ENCODE measurements at places on chromosomes 12 and 14.

DNA sequence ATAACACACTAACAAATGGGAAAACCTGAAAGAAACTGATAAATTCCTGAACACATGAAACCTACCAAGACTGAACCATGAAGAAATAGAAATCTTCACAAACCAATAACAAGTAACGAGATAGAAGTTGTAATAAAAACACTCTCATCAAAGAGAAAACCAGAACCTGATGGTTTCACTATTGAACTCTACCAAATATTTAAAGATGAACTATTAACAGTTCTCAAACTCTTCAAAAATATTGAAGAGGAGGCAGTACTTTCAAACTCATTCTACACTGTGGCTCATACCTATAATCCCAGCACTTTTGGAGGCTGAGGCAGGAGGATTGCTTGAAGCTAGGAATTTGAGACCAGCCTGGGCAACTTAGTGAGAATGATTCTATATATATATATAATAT, 48.4 kb upstream of the TMTC2 start:
- no peak for DNase-seq

DNA sequence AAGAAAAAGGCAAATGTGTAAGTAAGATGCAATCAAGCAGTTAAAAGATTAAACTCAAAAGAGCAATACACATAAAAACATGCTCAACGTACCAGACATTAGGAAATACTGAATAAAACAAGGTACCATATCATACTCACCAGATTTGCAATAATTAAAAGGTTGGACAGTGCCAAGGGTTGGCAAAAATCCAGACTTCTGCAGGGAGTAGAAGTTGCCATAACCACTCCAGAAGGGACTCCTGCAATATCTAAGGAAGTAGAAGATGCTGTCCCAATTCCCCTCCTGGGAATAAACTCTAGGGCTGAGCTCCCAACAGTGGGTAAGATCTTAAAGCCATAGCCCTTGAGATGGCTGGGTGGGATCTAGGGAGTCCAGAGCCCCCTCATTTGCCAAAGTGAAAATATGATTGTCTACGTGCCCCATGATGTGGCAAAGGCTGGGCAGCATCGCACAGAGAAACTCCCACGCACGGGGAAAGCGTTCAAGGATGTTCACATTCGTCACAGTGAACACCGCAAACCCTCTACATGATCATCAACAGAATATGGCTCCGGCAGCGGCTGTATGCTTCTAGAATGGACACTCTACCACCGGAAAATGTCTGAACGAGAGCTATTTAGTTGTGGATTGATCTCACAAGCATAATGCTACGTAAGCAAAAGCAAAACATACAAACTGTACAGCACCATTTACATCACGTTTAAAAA, 12.3 kb downstream of the KCTD10 start:
- DNase-seq: no peak

DNA sequence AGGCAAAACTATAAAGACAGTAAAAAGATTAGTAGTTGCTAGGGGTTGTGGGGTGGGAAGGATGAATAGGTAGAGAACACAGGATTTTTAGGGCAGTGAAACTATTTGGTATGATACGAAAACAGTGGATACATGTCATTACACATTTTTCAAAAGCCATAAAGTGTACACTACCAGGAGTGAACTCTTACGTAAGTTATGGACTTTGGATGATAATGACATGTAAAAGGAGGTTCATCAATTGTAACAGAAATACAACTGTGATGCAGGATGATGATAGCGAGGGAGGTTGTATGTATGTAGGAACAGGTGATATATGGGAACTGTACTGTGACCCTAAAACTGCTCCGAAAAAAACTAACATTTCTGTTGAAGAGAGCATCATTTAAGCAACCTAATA, 15.1 kb upstream of the FGF6 start:
- no peak for DNase-seq

DNA sequence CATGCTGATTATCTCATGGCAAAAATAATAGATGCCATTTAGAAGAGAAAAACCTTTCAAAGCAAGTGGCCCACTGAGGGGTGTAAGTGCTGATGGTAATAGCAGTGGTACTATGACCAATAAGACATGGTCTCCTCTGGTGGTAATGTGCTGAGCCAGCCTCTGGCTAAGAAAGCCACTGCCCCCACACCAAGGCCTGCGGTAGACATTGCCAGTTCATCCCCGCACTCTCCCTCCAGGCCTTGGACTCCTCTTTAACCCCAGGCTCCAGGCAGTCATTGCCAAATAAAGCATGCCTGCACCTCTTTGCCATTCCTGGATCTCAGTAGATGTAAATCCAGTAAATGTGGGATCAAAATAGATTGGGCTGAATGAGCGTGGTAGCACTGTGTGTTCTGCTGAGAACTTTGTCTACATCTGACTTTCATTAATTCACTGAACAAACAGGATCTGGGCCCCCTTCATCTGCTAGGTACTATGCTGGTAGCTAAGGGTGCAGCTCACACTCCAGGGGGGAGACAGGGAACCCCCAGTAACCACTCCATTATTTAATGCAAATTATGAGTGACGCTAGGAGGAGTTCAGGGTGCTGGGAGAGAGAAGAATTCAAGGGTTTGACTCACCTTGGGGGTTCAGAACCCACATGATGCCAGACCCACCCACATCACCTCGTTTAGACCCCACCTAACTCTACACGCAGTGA, 89.3 kb downstream of the BCL11B start:
- no peak for DNase-seq

DNA sequence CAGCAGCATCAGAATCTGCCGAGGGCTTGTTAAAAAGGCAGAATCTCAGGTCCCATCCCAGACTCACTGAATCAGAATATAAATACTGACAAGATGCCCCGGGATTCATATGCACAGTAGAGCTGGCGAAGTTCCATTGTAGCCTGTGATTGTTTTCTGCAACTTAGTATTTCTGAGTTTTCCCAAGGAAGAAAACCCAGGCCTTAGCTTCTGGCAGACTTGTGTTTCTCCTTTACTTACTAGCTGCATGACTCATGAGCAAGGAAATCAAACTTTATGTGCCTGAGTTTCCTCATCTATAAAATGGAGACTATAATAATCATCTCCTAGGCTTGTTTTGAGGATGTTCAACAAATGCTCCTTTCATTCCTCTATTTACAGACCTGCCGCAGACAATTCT, 278.5 kb upstream of the PLEKHG7 start:
- DNase-seq: peak; percentile 11

DNA sequence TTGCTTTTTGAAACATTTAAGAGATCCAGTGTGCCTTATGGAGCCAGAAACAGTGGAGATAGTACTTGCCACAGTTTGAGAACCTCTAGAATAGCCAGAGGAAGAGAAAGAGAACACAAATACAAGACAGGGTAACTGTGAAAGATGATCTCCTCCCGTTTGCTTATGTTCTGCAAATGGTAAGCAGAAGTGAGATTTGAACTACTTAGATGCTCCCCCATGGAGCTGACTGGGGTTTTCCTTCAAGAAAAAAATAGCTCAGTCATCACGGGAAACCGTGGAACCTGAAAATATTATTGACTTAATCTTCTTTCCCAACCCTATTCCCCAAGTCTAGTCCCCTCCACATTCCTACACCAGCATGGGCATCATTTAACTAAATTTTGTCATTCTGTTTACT, 87.1 kb downstream of the KIF21A start:
- DNase-seq: no peak

GRCh38 chr14:29459969-29460560, 467.6 kb downstream of the PRKD1 start:
- DNase-seq: no peak

- DNase-seq: no peak
Observed at GRCh38 chr12:108895220-108895802, 15.4 kb downstream of the DAO start.

- DNase-seq: no peak
Observed at GRCh38 chr14:103085106-103086091, 1.4 kb downstream of the LBHD2 start.

GRCh38 chr12:80401191-80401590, 42.8 kb upstream of the PTPRQ start:
- DNase-seq: no peak

- DNase-seq: no peak
Observed at GRCh38 chr12:31874961-31875608, 84.1 kb upstream of the RESF1 start.

DNA sequence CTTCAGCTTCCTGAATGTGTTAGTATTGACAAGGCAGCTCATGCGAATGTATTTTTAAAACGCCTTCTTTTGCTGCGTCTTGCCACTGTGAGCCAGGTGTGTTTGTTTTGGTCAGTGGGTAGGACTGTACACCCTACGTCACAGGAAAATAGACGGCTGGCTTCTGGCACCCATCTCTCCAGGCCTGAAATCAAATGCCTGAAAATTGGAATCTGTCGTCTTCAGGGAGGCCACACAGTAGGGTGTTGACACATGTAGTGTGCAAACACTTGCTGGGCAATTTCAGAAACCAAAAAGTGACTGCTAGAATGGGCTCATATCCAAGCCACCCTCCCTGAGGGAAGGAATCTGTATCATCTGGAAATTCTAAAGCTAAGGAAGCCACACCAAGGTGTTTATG, 209.3 kb downstream of the TTC8 start:
- no peak for DNase-seq

- peak; percentile 31 for DNase-seq
Observed at GRCh38 chr12:31317471-31318395, 8.2 kb downstream of the SINHCAF start.

GRCh38 chr12:1885082-1885596, 33.3 kb downstream of the CACNA2D4 start:
- no peak for DNase-seq

DNA sequence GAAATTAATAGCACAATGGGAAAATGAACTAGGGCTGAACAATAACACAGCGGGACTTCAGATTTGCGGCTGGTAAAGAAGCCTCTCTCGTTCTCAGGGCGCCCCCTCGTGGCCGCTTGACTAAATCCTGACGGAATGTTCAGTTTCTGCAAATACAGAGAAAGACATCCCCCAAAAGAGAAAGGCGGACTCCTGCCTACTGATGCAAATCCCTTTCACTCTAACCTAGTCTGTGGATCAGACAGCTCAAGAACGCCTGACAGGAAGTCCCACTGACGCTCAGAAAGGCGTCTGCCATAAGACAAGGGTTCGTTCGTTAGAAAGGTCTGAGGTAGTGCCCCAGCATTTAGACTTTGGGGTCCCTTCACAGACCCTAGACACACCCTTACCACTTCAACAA, 2.5 kb downstream of the NUAK1 start:
- peak; percentile 94 for DNase-seq

DNA sequence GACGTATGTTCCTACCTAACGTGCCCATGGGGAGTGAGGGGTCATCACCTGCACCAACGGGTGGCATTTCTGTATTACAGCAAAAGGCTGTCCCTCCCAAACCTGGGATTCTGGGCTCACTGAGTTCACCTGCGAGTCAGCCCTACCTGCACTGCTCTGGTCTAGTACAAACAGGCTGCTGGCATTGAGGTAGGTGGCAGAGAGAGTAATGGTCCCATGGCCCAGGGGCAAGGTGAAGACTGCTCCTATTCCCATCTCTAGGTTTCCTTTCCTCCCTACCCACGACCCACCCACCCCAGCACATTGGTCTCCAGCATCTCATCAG, 421 bp downstream of the SUOX start:
- DNase-seq: no peak

DNA sequence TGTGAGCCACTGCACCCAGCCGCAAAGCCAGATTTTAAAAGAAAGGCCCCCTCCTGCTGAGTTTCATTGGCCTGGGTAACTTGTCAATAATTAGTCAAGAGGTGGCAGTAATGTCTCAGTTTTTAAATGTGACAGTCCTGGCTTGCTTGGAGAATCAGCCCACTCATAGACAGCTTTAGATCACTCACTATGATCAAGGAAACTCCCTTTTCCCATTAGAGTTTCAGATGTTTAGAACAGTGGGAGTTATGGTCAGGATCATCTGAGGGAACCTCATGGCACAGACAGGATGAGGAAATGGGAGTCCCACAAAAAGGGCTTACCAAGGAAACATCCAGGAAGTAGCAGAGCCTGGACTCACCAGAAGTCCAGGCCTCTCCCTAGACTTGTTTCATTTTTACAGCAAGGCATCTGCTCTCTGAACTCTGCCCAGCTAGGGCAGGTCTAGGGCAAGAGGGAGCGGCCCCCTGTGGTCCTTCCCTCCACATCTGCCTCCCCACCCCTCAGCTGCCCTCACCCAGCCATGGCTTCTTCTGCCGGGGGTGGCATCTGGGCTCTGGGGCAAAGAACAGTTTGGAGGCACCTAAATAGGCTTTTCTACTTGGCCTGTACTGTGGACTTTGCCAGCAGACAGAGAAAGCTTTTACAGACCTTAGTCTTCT, 11.2 kb downstream of the BCL2L14 start:
- no peak for DNase-seq

DNA sequence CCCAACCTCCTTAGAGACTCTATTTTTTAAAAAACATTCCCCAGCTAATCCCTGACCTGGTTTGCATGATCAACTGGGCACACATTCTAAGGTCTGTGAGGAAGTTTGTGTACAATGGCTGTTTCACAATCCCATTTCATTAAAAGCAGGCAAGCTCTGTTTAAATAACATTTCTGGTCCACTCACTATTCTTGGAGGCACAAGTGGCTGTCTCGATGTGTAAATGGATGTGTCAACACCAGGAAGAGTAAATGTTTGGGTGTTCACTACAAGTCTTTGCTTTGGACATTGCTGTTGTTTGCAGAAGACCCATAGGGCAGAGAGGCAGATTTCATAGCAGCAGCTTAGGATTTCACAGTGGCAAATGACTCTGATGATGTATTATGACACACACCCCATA, 98.3 kb downstream of the PDZRN4 start:
- no peak for DNase-seq

DNA sequence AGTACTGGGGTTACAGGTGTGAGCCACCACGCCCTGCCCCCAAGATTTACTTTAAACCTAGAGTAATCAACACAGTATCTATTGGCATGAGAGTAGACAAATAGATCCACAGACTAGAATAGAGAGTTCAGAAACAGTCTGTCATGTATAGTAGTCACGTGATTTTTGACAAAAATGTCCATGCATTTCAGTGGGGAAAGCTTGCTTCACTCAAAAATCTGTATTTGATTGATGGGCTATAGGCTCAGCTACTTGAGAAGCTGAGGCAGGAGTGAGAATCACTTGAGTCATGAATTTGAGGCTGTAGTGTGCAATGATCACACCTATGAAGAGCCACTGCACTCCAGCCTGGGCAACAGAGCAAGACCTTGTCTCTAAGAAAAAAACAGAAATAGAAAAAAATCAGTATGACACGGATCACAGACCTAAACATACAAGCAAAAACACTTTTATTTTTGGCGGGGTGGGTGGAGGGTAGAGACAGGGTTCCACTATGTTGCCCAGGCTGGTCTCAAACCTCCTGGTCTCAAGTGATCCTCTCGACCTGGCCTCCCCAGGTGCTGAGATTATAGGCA, 7.6 kb upstream of the ORAI1 start:
- DNase-seq: no peak

GRCh38 chr12:59834659-59835474, 239.0 kb downstream of the SLC16A7 start:
- DNase-seq: no peak

Measured in brain (organoid and tissue), 16 donors.